ENCODE measurements at places on chromosomes 12 and 14. TPM values are rescaled to one million over a fixed set of nuclear protein-coding genes. Genes with fewer than 3 reads are reported as not detected.

DNA sequence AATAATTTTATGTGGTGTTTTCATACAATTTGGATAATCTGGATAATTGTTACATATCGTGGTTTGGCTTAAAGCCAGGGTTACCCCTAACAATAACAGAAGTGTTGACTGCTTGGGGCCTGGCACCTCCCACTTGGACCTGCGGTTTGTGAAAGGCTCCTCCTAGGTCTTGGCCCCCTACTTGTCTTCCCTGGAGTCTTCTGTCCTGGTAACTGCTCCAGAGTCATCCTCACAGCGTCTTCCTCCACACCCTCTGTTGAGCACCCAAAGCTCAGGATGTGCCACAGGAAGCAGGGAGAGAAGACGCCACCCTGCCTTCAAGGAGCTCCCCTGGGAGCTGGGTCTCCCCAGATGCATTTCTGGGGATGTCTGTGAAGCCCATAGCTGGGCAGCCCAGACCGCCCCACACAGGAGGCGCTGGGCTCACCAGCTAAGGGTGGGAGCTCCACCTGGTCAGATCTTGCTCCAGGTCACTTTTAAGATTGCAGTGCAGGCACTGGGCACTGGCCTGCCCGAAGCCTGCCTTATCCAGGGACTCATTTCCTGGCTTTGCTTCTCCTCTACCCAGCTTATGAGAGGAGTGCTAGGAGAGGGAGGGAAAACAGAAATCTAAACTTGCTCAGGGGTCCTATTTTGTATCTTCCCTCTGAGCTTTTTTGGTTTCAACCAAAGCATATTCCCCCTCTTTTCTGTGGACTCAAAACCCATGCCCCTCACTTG is 98.2 kb downstream of the ZFP36L1 start:
- peaks cover 26% of the 10 kb centered on the region for H3K4me1 ChIP-seq
- peak; percentile 30 for DNase-seq
- no peaks in the 10 kb centered on the region for H3K36me3 ChIP-seq
- no peaks in the 10 kb centered on the region for H3K27me3 ChIP-seq
- no peak overlapping the region for H3K4me3 ChIP-seq
- H3K27ac ChIP-seq: peak overlapping the region; percentile 80

The HOXC12 gene
- total RNA-seq: not detected

The SERPINA12 gene
- not detected for total RNA-seq

DNA sequence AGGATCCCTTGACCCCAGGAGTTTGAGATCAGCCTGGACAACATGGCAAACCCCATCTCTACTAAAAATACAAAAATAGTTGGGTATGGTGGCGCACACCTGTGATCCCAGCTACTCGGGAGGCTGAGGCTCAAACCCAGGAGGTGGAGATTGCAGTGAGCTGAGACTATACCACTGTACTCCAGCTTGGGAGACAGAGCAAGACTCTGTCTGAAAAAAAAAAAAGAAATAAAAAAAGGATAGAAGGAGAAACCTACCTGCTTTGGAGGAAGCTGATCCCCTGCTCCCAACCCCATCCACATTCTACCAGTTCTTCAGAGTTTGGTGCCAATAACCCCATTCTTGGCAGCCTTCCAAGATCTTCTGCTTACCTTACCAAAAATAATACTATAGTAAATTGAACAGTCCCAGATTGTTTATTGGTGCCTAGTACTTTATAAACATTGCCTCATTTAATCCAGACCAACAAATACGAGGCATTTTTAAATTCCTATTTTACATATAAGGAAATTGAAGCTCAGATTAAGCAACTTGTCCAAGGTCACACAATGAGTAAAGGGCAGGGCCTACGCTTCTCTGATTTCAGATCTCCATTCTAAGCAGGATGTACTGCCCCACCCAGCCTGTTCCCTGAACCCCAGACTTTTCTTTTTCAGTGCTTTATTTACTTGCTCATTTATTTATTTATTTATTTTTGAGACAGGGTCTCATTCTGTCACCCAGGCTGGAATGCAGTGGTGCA is 33.2 kb upstream of the FAM222A start:
- no peak overlapping the region for H3K27ac ChIP-seq
- DNase-seq: no peak
- peaks cover 16% of the 10 kb centered on the region for H3K27me3 ChIP-seq
- H3K4me3 ChIP-seq: no peak overlapping the region
- H3K4me1 ChIP-seq: no peaks in the 10 kb centered on the region

The POTEG gene
- total RNA-seq: not detected

GRCh38 chr12:26266881-26267280 is 71.5 kb downstream of the SSPN start:
- H3K36me3 ChIP-seq: no peaks in the 10 kb centered on the region
- no peak overlapping the region for H3K27ac ChIP-seq
- H3K27me3 ChIP-seq: peaks cover 2% of the 10 kb centered on the region

The GPR68 gene
- total RNA-seq: 0.51 TPM

- H3K4me1 ChIP-seq: no peaks in the 10 kb centered on the region
- peak; percentile 11 for DNase-seq
- no peak overlapping the region for H3K27ac ChIP-seq
Measured at GRCh38 chr12:31928246-31929026, 30.8 kb upstream of the RESF1 start.

DNA sequence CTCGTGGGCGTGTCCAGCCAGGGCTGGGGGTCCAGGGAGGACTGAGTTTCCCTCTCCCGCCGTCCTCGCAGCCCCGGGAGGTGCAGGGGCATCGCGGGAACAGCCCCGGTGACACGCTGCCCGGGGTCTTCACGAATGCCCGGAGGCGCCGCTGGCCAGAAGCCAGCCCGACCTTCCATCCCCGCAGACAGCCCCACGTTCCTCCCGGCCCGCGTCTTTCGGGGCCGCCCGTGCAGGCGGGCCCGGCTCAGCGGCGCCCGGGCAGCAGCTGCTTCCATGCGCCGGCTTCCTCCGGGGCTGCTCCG is 827 bp upstream of the TEDC1 start:
- H3K27me3 ChIP-seq: no peaks in the 10 kb centered on the region
- H3K27ac ChIP-seq: peak overlapping the region; percentile 82
- peaks cover 2% of the 10 kb centered on the region for H3K4me1 ChIP-seq
- peak overlapping the region; percentile 67 for H3K4me3 ChIP-seq
- H3K36me3 ChIP-seq: no peaks in the 10 kb centered on the region

The CIROP gene
- total RNA-seq: not detected

DNA sequence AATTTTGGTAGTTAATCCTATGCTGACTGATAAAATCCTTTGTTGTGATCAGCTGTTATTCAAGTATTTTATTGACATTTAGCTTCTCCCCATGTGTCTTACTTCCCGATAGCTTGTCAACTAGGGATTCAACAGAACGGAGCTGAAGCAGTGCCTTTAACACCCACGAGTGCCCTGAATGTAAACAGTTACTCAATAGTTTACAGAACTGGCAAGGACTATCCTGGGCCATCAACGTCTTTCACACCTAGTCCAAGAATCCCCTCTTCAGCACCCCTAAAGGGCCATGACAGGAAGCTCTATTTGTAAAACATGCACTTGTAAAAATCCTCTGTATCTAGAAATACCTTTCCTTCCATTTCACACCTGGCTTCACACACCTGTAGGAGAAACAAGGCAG is 45.3 kb downstream of the SETD3 start:
- no peak overlapping the region for H3K27ac ChIP-seq
- H3K4me3 ChIP-seq: no peak overlapping the region
- H3K4me1 ChIP-seq: peaks cover 7% of the 10 kb centered on the region

DNA sequence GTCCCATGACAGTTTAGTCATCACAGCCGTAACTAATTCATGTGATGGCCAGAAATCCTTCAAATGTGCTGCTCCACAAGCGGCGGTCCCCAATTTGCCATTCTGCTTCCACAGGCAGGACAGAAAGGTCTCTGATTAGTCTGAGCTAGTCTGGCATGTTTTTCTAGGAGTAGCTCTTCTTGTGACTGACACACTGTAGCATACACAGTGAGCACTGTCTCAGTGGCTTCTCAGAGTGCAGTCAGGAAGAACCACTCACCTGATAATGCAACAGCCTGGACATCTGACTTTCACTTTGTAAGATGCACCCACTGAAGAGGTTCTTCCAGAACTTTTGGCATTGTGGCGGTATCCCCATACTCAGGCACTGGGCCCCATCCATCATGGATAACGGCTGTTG is 1266.2 kb downstream of the TMEM121 start:
- no peaks in the 10 kb centered on the region for H3K27me3 ChIP-seq
- no peak overlapping the region for H3K4me3 ChIP-seq
- H3K27ac ChIP-seq: no peak overlapping the region
- no peak for DNase-seq
- no peaks in the 10 kb centered on the region for H3K4me1 ChIP-seq
- H3K36me3 ChIP-seq: no peaks in the 10 kb centered on the region

The SERPINA10 gene
- total RNA-seq: not detected

GRCh38 chr14:70113211-70113610 is 75.5 kb downstream of the SLC8A3 start:
- DNase-seq: no peak
- no peaks in the 10 kb centered on the region for H3K36me3 ChIP-seq
- no peak overlapping the region for H3K4me3 ChIP-seq
- no peak overlapping the region for H3K27ac ChIP-seq
- no peaks in the 10 kb centered on the region for H3K4me1 ChIP-seq

DNA sequence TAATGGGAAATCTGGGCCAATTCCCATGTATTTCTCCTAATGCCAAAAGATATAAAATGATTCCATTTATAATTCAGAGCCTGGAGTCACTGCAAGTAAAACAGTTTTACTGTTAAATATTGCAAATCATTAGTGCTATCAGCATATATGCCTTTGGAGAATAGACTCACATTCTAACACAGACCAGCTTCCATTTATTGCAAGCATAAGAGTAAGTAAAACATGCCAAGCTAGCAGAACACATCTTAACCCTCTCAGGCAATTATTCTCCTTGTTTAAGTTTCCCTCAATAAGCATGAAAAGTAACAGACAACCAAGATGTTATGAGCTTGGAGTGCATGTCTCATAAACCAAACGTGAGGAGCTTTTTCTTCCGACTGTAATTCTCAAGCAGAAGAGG is 173.9 kb upstream of the GRIP1 start:
- H3K4me3 ChIP-seq: no peak overlapping the region
- no peaks in the 10 kb centered on the region for H3K27me3 ChIP-seq

- H3K4me1 ChIP-seq: peaks cover 53% of the 10 kb centered on the region
- peak overlapping the region; percentile 92 for H3K4me3 ChIP-seq
Measured at GRCh38 chr12:6928022-6928702, 403 bp downstream of the ATN1 start.

- no peaks in the 10 kb centered on the region for H3K27me3 ChIP-seq
- H3K4me1 ChIP-seq: peaks cover 5% of the 10 kb centered on the region
- H3K4me3 ChIP-seq: no peak overlapping the region
- H3K36me3 ChIP-seq: no peaks in the 10 kb centered on the region
- no peak overlapping the region for H3K27ac ChIP-seq
- no peak for DNase-seq
Measured at GRCh38 chr14:55562135-55562534, 17.9 kb upstream of the KTN1 start.

GRCh38 chr12:18261906-18262305 is 588 bp downstream of the PIK3C2G start:
- H3K4me1 ChIP-seq: no peaks in the 10 kb centered on the region
- H3K27me3 ChIP-seq: no peaks in the 10 kb centered on the region
- H3K36me3 ChIP-seq: no peaks in the 10 kb centered on the region
- H3K4me3 ChIP-seq: no peak overlapping the region

DNA sequence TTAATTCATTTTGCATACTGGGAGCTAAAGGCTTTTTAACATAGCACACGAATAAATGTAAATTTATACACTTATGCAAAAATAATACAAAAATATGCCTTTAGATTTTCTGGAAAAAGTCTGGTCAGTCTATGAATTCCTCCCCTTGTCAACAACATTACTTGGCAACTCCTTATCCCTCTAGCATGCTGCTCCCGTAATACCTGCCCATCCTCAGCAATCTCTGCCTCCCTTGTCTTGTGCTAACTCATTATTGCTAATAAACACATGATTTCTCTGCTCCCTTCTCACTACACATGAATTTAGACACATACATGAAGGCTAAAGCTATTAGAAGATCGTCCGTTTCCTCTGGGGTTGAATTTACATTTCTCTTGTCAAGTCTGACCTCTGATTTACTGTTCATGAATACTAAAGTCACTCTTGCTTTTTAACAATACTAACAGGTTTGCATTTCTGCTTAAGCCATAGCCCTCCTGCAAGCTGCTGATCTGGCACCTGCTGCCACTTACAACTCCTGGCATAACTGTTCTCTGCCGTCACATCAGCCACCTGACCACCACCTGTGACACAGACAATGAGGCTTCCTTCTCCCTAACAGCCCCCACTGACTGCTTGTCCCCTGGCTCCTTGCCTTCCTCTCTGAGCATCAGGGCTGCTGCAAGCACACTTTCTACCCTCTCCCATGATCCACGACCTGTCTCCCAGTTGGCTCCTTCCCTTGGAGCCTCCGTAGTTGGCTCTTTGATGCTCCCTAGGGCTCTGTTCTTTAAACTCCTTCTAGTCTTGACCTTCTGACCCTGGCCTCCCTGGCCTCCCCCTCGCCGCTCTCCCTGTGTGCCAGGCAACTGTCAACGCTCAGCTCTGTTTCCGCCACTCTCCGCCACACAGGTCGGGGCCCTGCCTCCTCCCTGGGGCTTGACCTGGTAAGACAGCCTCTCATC is 177.6 kb downstream of the CALM1 start:
- H3K27me3 ChIP-seq: no peaks in the 10 kb centered on the region
- DNase-seq: peak; percentile 9
- H3K36me3 ChIP-seq: peaks cover 22% of the 10 kb centered on the region

The PLCZ1 gene
- total RNA-seq: not detected

DNA sequence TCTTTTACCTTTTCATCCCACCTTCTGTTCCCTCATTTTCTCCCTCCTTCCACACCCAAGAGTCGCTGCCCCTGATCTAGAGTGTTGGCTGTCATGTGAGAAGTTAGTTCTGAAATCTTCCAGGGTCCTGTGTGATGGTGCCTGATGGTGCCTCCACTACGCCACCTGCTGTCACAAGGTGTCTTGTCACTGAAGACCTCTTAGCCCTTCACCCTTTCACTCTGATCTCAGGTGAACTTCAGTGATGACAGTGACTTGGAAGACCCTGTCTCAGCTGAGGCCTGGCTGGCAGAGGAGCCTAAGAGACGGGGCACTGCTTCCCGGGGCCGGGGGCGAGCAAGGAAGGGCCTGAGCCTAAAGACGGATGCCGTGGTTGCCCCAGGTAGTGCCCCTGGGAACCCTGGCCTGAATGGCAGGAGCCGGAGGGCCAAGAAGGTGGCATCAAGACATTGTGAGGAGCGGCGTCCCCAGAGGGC is 7.6 kb upstream of the PFDN5 start:
- H3K27ac ChIP-seq: no peak overlapping the region
- DNase-seq: peak; percentile 66
- peaks cover 17% of the 10 kb centered on the region for H3K4me1 ChIP-seq
- no peak overlapping the region for H3K4me3 ChIP-seq
- no peaks in the 10 kb centered on the region for H3K27me3 ChIP-seq

The SLC4A8 gene
- 9.7 TPM for total RNA-seq

The CLEC14A gene
- total RNA-seq: 414 TPM
